Midbrain (tissue), 1 donor: ENCODE measurements at places on chromosomes 13 and 19.
A peak's percentile ranks its signal among the peaks of the same experiment; 100 is the strongest.

DNA sequence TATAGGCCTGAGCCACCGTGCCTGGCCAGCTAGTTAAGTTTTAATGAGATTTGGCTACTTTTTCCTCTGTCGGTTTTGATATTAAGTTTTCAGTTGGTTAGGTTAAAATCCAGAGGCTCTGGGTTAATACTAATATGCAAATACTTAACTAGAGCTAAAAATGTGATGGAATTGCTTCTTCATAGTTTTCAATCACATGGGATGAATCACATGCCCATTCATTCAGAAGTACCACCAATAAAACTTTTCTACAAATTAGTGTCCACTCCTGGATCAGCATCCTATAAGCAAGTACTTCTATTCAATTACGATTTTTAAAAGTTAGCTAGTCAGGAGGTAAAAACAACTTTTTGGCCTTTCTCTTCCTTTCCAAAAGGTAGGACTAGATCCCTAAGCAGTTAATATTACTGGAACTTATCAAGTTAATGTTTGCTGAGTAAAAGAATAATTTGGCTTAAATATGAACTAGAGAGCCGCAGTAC, 4.3 kb downstream of the SLC25A30 start:
- DNase-seq, result no peak

DNA sequence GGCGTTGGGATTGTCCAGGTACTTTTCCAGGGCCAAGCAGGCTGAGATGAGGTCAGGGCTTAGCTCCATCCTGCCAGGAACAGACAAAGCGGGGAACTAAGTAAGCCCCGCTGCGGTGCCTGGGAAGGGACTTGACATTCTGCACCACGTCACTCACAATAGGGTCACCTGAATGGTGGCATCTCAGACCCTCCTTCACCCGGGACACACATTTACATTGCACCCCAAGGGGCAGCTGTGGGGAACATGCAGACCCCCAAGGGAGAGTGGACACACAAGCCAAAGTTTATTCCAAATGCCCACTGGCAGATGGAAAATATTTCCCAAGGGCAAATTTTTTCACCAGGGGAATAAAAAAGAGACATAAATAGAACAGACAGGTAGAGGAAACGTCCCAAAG, 20.3 kb upstream of the SPC24 start:
- no peak for DNase-seq

- no peak for DNase-seq
Measured at GRCh38 chr13:59414006-59414405, 749.7 kb downstream of the DIAPH3 start.

DNA sequence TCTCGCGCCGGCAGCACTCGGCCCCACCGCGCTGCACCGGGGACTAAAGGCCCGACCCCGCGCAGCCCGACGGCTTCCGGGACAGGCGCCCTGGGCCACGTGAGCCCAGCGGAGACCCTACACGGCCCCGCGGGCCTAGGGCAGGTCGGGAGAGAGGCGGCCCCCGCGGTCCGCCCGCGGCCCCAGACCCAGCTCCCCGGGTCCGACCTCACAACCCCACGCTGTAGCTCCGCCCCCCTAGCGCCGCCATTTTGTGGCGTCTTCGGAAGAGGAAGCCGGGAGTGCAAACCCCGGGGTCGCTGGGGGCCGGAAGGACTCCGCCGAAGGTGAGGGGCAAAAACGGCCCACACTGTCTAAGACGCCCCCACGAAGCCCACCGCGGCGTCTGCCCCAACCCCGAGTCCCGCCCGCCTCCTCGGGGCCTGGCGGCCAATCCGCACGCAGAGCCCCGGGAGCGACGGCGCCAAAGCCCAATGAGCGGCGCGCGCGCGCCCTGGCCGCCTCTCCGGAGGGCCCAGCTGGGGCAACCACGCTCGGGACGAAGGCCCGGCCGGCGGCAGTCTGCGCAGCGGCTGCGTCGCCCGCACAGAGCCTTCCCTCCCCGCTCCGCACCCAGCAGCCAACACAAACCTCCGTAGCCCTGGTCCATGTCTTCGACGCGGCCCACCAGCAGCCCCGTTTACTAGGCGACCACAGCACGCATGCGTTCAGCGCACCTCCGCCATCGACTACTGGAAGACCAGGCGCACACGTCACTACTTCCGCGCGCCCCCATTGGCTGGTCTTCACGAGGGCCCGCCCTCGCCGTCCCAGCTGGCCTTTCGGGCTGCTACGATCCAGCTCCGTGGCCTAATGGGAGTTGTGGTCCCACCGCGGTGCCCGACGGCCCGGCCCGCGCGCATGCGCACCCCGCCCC, at the start of gene AKAP8:
TSS of gene AKAP8 (minus strand) at position 705 of the 916 bp plus-strand sequence. CDS start at position 649, 56 bp downstream.
- DNase-seq, result peak; percentile 97

DNA sequence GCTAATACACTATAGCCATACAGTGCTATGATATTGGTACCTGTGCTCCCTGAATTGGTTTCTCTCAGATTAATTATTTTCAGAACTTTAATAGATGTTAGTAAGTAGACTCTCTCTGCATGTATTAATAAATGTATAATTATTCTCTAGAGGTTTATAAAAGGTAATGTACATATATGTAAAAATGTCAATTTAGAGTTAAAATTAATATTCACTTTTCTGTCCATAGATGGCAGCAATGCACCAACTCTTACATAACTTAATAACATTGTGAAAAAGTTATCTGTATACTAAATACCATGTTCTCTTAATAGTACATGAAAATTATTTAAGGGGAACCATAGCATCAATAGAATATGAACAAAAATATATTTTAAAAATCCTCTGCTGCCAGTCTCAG, 515.0 kb upstream of the KLHL1 start:
- DNase-seq, result no peak

- no peak for DNase-seq
Measured at GRCh38 chr19:8973501-8974091, 36.6 kb downstream of the MUC16 start.

DNA sequence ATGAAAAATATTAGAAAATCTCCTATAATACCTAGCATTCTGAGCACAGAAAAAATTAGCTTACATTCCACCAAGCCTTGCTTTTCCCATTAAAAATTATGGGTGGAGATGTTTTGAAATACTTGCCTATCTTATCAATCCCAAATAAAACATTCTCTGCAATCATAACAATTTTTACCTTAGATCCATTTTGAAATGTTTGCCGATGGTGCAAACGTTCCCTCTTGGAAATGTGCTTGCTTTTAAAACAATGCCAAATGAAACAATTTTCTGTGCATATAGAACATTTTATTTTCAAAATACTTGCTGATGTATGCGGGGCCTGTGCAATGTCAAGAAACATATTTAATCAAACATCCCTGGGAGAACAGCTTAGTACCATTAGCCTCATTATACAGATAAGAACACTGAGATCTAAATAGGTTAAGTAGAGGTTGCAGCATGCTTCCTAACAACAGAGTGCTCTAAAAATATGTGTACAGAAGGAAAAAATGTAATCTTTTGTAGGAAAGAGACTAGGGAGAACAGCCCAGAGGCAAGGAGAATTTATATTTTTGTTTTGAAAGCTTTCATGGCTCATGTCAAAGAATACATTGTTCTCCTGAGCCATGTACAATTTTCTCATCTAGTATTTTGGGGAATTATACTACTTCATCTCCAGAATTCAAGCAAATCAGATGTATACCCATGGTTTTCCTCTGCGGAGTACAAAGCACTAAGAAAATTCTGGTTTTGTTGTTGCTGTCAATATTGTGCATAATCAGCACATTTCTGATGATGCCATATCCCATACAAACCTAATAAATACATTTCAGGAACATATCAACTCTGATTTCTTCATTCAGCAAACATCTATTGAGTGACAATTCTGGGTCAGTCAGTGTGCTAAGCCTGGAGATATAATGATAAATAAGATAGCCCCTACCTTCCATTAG, 25.9 kb upstream of the FNDC3A start:
- no peak for DNase-seq

- no peak for DNase-seq
Measured at GRCh38 chr19:41528106-41528505, 47.9 kb upstream of the CEACAM21 start.

DNA sequence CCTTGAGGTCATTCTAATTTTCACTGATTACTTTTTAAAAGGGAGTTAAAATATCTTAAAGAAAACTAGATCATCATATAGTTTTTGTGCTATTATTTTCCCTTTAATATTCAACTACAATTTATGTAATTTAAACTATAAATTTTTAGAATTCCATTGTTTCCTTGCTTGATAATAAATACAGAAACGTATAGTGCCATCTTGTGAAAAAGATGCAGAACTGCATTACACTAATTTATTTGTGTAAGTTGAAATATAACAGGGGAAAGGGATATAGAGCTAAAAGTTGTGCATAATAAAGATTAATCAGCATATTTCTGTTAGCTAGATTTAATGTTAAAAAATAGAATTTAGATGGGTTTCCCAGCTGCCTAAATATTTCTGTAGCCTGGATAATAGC, 61.5 kb upstream of the TDRD3 start:
- no peak for DNase-seq
